Panc1 (cell line): ENCODE measurements at places on chromosomes 1 and 21.
A peak's percentile ranks its signal among the peaks of the same experiment; 100 is the strongest.

DNA sequence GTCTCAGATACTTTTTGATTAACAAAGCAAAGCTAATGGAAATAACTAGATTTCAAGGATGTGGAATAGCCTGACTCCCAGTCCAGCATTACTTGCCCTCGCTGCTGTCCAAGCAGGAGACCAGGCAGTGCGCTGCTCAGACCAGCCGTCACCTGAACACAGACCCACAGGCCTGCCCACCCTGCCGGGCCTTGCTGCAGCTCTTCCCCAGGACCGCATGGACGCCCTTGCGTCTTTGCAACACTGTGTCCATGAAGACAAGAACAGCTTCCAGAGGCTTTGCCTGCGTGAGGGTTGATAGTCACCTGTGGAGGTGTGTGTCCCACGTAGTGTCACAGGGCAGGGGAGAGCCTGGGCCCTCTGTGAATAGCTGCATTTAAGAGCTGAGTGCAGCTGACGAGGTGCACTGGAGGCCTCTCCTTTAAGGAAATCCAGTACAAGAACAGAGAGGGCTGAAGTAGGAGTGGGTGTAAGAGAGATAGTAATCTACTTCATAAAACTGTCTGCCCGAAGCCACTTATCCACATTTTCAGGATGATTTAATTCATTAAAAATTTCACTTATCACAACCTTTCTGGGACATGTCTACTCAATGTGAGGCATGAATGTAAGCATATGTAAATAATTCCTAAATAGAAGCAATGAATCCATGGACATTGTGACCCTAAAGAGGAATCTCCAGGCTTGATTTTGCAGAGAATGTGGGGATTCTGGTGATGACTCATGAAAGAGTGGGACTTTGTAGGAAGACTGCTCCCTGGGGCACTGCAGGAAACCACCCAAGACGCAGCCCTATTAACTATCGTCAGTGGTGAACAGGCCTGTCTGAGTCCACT, 176.2 kb upstream of the RAB4A start:
- no peak for DNase-seq

DNA sequence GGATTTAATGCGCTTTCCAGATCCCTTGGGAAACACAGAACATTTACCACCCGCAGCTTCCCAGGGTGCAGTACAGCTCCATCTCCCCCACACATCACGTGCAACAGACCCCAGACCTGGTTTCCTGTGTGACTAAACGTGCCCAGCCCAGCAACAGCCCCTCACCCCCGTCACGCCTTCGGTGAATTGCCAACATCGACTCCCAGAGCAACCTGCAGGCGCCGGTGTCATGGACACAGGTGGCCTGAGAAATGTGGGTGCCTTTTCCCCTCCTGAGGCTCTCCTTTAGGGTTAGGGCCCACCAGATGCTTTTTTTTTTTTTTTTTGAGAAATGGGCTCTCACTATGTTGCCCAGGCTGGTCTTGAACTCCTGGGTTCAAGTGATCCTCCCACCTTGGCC, 24.2 kb upstream of the SUMO3 start:
- DNase-seq, result no peak

DNA sequence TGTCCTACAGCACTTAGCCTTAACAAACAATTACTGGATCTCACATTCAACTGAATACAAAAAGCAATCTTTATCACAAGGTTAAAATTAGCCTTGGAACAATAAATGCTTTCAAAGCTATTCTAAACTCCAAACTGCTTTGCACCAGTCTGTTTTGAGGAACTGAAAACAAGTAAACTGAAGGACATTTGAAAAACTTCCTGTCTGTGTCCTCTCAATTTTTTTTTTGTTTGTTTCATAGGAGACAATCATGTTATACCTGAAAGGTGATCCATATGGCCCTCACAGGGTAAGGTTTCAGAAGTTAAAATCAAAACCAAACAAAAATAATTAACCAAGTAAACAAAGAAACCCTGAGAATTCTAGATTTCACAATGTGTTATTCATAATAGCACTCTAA, 459.1 kb downstream of the DPYD start:
- no peak for DNase-seq

- no peak for DNase-seq
Observed at GRCh38 chr1:48940962-48941732, 164.5 kb upstream of the BEND5 start.

GRCh38 chr1:40637470-40638007, 27.9 kb downstream of the RIMS3 start:
- no peak for DNase-seq

DNA sequence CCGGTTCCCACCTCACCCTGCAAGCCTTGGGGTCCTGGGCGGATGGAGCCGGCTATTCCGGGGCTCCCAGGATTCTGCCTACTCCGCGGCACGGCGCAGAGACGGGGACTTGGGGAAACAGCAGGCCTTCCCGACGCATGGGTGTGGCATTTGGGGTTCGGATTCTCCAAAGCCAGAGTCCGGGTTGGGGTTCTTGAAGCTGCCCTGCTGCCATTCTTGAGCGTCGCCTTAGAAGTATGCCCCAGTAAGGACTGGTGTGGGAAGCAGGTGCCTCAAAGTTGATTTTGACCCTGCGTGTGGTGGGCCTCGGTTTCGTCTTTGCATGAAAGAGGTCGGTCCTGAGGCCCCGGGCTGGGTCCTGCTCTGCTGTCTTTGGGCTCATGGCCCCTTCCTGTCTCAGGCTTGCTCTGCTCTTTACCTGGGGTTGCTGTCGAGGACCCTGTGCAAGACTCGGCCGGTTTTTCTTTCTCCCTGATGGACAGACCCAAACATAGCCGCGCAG, 696 bp downstream of the GUK1 start:
- DNase-seq, result no peak

GRCh38 chr1:35883635-35884101, 659 bp downstream of the AGO1 start:
- DNase-seq, result no peak

DNA sequence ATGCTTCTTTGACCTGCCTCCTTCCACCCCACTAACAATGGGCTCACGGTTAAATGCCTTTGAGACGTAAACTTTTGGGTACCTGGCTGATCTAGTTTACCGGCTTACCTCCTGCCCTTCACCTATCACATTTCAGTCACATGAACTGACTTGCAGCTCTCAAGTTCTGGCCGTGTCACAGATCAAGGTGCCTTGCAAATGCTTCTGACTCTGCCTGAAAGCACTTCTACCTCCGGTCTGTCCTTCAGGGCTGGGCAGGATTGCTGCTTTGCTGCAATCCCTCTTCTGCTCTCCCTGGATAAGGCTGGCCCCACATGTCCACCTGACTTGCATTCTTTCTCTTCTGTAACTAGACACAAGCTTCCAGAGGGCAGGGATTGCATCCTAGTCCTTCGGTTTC, 69.0 kb downstream of the GRIK1 start:
- DNase-seq, result no peak

DNA sequence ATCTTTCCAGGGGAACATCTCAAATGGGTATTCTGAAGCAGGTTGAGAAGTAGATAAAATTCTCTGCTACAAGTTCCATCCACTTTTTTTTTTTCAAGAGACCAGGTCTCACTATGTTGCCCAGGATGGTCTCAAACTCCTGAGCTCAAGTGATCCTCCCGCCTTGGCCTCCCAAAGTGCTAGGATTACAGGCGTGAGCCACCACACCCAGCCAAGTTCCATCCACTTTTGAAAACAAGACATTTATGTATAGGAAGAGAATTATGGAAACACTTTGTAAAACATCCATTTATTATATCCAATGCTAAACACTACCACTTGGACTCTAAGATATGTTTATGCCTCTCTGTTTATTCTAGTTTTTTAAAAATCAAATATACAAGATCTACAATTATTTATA, 13.4 kb downstream of the HNRNPU start:
- DNase-seq, result no peak

DNA sequence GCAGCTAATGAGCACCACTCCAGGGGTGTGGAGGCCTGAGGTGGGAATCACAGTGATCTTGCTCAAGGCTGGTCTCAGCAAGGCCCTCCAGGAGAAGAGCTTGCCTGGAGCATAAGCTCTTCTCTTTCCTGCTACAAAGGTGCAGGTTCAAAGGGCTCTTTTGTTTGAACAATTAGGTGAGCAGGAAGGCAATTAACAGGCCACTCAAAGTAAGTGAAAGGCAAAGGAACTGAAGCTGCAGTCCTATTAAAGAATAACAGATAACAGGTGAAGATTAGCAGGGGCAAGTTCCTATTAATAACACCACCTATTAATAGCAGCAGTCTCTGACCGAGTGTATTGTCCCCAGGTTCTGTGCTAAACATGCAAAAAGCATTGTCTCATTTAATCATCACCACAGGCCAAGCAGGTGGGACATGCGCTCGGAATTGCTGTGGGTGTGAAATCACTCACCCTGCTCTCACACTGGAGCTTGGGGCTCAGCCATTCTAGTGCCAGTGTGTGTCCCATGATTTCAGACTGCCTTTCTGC, 113.8 kb downstream of the RHOU start:
- no peak for DNase-seq

GRCh38 chr1:7970246-7970645, 8.7 kb downstream of the PARK7 start:
- DNase-seq, result no peak

GRCh38 chr1:85047472-85048295, 616 bp downstream of the MCOLN3 start:
- DNase-seq, result no peak

- DNase-seq, result peak; percentile 46
Observed at GRCh38 chr1:25520446-25521061, 22.9 kb upstream of the LDLRAP1 start.

GRCh38 chr1:190365283-190365682, 112.4 kb downstream of the BRINP3 start:
- no peak for DNase-seq

DNA sequence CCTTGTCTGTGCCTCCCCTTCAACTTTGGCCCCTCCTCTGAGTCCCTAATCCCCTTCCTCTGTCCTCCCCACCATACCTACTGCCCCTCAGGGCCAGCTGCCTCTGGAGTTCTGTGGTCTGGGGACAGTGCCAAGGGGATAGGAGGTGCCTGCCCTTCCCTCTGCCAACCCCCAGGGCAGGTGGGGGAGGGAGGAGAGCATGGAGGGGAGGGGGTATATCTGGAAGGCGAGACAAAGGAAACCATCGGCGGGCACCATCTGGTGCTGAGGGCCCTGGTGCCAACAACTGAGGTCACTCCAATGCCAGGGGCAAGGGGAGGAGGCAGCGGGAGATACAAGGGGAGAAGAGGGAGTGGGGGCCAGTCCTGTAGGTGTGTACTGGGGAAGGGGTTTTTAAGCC, 9.6 kb downstream of the RAB25 start:
- no peak for DNase-seq
